Stimulated activated CD4-positive, alpha-beta T cell treated with anti-CD3 and anti-CD28 coated beads, Interleukin-15, amount 100 ng/mL, for 1 hour (primary cell): ENCODE measurements at places on chromosomes 2 and 18.

DNA sequence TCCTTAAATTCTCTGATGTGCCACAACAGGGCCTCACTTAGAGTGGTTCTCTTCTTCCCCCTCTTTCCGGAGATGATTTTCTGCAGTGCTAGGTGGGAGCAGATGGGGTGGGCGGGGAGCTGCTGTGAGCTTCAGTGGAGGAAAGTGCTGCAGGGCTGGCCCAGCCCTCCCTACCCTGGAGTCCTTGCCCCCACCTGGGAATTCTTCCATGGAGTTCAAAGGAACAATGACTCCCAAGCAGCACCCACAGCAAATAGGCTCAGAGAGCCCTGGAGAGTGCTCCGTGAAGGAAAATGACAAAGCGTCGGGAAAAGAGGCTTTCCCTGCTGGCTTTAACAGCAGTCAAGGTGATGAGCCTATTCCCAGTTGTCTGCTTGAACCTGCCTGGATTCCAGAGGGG lies 28.8 kb downstream of the LOXHD1 start:
- DNase-seq, result no peak

GRCh38 chr2:214108598-214108997 lies 302.3 kb upstream of the VWC2L start:
- DNase-seq, result no peak

DNA sequence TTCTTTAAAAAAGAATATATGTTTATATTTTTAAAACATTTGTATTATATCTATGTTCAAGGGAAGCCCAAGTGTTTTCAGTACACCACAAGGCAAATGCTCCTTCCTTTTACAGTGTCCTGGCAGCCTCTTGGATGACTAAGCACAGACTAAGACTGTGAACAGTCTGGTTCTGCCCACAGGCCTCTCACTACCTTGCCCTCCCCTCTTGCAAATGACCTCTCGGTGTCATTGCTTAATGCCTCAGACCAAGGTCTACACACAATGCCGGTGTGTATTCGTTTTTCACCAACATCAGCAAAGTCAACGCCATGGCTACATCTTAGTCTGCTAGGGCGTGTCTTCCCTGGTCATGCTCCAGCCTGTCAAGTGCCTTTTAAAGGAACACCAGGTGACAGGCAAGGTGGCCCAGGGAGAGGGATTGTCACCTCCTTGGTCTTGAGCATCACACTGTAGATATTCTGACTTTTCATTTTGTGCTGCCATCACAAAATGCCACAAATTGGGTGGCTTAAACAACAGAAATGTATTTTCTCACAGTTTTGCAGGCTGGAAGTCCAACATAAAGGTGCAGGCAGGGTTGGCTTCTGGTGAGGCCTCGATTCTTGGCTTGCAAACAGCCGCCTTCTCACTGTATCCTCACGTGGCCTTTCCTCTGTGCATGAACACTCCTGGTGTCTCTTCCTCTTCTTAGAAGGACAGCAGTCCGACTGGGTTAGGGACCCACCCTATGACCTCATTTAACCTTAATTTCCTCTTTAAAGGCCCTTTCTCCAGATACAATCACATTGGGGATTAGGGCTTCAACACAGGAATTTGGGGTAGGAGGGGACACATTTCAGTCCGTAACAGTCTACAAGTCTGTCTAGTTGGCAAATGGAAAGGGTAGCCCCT lies 266.5 kb downstream of the KLHL29 start:
- DNase-seq, result no peak

DNA sequence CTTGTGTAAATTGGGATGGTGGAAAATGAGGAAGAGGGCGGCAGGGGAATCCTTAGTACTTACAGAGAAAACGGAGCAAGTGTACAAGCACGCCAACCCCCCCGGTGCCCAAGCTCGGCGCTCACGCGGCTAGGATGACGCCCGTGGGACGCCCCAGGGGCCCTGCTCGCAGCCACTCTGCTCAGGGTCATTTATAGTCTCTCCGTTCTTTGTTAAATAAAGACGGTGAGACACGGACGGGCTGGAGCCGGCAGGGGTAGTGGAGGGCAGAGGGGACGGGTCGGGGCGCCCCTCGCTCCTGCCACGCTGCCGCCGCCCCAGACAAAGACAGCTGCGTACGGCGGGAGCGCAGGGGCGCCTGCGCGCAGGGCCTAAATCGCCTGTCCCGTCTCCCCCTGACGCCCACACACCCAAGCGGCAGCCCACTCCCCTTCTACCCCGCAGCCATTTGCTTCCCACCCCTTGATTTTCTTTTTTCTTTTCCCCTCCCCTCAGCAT lies 37.8 kb downstream of the PCBP1 start:
- no peak for DNase-seq

DNA sequence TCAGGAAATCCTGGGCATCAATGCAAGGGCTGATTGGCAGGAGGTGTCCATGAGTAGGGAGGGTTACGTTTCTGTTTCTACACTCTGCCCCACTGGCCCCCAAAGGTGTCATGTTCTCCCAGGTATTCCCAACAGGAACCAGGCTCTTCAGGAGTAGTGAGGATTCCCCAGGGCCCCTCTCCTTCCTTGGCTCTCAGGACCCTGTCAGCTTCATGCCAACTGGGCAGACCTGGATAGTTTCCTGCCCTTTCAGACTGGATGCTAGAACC lies 480.6 kb upstream of the HS6ST1 start:
- DNase-seq, result no peak

DNA sequence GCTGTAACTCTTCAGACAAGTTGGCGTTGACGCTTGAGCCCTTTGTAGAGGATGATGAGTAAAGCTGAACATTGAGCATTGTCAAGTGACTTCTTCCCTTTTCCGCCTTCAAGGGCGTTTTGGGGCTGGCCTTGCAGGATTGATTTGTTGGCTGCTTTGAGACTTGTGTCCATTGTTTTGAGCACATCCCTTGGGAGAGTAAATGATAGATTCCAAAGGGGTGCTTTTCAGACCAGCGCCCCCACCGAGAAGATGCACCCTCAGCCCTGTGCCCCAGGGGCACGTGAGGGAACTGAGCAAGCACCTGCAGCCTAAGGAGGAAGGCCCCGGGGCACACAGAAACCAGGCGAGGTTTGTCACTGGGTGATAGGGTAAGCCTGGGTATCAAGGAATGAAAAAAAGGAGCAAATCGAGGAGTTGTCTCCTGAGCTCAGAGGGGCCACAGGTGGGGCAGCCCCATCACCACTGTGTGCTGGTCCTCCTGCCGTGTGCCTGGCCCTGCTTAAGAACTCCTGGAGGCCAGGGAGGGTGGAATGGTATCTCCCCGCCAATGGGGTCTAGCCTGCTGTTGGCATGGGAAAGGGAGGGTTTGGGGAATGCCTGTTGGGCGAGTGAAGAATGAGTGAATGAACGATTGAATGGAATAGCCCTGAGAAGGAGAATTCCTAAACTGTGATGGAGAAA lies 64.0 kb downstream of the RAB31 start:
- DNase-seq, result no peak

DNA sequence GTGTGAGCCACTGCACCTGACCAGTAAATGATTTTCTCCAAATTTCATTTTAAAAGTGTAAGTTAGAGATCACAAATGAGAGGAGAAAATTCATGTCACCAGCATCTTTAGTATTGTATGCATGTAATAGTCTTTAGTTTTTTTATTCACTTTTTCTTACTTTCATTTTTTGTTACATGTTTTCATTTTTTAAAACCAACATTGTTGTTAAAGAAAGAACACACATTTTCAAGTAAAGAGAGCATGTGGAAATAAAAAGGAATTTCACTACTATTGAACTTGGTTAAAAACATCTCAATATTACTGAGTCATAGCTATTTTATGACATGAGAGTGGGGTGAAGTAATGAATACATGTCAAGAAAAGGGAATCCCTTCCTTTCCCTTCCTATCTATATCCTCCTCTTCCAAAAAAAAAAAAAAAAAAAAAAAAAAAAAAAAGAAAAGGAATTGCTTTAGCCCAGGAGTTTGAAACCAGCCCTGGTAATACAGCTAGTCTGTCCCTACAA lies 29.1 kb upstream of the PMAIP1 start:
- no peak for DNase-seq

DNA sequence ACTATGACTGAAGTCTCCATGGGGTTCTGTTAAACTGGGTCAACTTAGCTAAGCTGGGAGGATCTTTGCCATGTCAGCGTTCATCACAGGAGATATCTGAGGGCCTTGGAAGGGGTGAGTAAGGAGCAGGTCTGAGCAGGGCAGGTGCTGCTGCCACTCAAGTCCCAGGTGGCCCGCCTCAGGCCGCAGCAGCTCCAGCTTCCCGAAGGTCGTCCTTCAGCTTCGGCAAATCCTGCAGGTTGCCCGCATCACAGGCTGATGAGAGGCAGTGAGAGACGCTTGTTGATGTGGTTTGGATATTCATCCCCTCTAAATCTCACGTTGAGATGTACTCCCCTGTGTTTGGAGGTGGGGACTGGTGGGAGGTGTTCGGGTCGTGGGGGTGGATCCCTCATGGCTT lies 166.6 kb downstream of the VAPA start:
- no peak for DNase-seq

DNA sequence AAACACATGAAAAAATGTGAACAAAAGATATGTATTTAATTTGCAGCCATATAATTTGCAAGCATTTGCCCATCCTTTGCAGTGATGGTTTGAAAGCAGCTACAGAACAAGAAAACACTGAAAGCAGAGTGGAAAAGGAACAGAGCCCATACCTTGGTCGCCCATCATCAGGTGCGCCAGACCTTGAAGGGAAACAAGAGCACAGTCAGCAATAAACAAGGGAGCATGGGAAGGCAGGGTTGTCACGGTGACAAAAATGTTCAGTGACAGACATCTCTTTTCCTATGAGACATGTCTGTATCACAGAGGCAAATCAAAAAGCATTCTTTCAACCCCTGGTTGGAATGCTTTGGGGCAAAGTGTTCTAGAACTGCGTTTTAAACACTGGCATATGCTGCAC lies 109.4 kb downstream of the NRXN1 start:
- no peak for DNase-seq

DNA sequence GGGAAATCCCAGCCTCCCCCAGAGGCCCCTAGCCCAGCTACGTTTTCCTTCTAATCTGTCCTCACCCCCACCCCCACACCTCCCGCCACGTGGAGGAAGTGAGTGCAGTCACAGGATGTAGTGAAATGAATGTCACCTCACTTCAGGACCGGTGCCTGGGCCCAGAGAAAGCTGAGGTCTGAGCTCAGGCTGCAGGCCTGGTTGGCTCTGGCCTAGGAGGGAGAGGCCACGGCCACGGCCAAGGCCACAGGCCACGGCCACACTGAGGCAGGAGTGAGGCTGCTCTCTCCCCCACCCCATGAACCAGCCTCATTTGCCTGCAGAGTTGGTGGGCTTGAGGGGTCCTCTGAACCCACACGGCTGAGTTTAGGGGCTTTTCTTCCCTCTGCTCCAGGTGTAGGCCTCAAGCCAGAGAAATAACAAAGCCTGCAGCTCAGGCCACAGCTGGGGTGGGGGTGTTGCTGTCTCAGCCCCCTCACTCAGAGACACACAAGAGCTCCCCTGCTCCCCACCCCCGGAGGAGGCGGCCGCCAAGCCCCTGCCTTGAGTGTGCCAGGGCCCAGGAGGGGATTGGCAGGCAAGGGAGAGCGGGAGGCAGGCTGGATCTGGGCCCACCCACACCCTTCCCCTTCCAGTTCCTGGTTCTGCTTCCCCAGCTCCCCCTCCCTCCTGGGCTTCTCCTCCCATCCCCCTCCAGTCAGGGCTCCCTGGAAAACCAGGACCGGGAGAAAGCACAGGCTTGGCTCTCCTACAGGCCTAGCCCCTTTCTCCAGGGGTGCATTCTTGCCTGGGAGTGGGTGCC lies 27.0 kb downstream of the DNMT3A start:
- peak; percentile 32 for DNase-seq

- DNase-seq, result no peak
These were observed 156.5 kb downstream of the TNS1 start for GRCh38 chr2:217846321-217846743.

- DNase-seq, result no peak
These were observed 325.3 kb downstream of the ZNF516 start for GRCh38 chr18:76169733-76170132.

- DNase-seq, result no peak
These were observed at the start of gene SDC1 for GRCh38 chr2:20224716-20225293. Gene SDC1 (minus strand): TSS chr2:20225130. CDS start chr2:20224867, 263 bp downstream.

DNA sequence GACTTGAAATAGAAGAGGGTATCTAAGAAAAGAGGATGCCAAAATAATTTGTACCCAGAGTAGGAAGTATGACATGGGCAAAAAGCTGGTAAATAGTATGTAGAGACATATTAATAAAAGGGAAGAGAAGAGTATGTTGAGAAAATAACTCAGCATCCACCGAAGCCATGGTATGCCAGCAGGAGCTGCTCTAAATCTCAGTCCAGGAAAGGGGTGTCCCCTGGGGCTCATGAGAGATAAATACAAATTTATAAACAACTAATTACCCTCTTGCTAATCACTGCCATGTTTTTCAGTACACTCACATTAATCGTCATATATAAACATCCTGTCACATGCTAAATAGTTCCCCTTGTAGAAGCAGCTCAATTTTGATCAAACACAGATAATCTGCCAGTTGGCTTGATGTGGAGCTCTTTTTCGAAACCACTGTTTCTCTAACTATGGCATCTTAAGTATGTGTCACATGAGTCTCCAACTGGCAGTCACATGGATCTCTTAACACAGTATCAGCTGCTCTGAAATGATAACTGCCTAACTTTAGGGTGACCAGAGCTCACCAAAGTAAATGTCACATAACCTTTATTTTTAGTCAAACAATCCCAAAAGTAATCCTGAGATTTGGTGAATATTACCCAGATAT lies 31.9 kb downstream of the EXOC6B start:
- DNase-seq, result no peak

- no peak for DNase-seq
These were observed 37.0 kb downstream of the SMCHD1 start for GRCh38 chr18:2692508-2692907.

- DNase-seq, result no peak
These were observed 422.2 kb upstream of the MC4R start for GRCh38 chr18:60794802-60795201.

DNA sequence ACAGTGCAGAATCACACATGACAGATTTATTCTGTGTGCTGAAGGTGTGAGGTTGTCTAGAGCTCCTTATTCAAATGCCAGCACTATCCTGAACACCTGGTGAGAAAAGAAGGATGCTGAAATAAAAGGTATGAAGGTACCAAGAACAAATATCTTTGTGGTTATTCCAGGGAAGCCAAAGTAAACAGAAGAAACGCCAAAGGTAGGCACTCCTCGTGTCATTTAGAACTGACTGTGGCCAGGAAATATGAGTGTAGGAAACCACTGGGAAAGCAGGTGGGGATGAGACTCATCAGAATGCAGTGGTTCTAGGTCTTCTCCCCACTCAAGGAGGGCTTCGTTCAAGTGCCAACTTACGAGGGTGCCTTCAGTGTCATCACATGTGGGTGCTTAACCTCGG lies 80.8 kb downstream of the KIF5C start:
- DNase-seq, result no peak

DNA sequence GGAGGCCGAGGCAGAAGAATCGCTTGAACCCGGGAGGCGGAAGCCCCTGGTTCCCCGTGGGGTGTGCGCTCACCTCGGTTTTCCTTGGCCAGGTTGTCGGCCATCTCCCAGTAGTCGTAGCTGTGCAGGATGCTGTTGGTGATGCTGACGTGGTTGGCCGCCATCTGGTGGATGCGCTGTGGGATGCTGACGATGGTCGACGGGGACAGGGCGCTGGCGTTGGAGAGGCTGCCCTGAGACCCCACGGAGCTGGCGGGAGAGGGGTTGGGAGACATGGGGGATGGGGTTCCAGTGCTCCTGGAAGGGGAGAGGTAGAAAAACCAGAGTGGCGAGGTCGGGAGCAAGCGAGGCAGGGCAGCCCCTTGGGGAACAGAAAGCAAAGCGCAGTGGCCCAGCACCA lies 64.4 kb upstream of the REV1 start:
- no peak for DNase-seq
